H9 (cell line): ENCODE measurements at places on chromosomes 2 and 18. TPM values are rescaled to one million over a fixed set of nuclear protein-coding genes. Genes with fewer than 3 reads are reported as not detected.

GRCh38 chr2:99819766-99820165, 322.6 kb downstream of the AFF3 start:
- H3K36me3 ChIP-seq = no peaks in the 10 kb centered on the region
- H3K4me3 ChIP-seq = no peak overlapping the region
- no peaks in the 10 kb centered on the region for H3K4me1 ChIP-seq
- H3K27ac ChIP-seq = no peak overlapping the region
- DNase-seq = peak; percentile 41

Gene FBLN7
- 1.3 and 1.4 TPM in 2 replicates for total RNA-seq

DNA sequence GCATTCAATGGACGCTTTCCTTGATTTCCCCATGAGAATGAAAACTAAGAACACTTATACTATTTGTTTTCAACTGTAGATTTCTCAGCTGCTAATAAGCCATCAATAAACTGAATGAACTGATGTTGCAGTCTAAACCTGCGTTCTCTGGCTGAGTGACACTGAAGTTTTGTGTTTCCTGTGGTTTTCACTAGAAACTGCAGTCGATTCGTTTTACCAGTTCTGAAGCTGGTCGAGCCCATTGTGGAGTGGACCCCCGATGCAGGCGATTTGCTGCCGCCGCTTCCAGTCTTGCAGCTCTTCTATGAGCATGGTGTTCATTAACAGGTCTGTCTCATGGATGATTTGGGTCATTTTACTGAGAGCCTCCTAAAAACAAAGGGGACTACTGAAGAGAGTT, 50.6 kb upstream of the STAT1 start:
- DNase-seq = no peak
- H3K4me1 ChIP-seq = peaks cover 3% of the 10 kb centered on the region; the same call in 1 of the 2 replicates
- H3K27me3 ChIP-seq = 0 out of 2 replicates have a peak, but pooled peaks cover 2% of the 10 kb centered on the region
- no peak overlapping the region for H3K4me3 ChIP-seq
- H3K27ac ChIP-seq = no peak overlapping the region

DNA sequence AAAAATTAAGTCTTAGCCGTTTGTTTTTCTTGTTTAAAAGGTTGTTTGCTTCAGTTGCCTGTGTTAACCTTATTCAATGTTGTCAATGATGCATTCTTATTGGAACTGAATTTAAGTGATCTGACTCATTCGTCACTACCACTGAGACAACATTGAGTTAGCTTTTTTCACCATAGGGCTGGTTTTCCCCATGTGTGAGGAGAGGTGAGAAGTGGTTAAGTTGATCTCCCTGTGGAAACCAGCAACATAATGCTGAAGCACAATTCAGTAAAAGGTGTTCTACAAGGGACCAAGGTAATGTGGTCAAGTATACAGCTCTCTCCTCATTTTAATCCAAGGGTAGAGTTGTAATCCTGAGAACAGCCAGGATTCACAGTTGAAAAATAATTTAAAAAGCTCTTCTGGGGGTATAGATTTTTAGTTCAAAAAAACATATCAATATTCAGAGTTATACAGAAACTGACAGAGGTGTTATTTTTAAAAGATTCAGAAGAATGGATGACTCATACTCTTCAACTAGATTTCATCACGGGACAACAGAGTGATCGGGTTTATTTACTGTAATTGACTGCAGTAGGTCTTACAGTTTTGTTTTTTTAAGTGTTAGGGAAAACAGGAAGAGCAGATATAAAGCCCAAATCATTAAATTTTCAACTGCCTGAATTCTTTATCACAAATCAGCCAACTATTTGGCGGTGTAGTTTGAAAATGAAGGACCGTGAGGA, 12.6 kb downstream of the NOP58 start:
- DNase-seq = no peak
- no peaks in the 10 kb centered on the region for H3K4me1 ChIP-seq
- H3K36me3 ChIP-seq = peaks cover 73% of the 10 kb centered on the region
- H3K27me3 ChIP-seq = no peaks in the 10 kb centered on the region
- no peak overlapping the region for H3K4me3 ChIP-seq

DNA sequence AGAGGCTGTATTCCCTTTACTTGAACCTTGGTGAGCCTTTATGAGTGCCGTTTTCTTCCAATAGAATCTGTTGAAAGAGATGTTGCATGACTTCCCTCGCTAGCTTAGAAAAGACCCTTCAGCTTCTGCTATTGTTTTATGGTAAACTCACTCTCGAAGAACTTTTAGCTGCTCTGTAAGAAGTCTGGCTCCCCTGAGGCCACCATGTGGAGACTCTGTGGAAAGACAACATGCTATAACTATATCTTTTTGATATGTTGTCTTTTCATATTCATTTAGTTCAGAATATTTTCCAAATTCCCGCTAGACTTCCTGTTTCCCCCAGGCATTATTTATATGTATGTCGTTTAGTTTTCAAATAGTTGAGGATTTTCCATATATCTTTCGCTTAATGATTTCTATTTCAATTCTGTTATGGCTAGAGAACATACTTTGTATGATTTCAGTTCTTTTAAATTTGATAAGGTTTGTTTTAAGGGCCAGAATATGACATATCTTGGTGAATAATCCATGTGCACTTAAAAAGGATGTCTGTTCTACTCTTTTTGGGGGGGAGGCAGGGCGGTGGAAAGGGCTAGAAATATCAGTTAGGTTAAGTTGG, 64.1 kb downstream of the PTPN4 start:
- H3K27me3 ChIP-seq = no peaks in the 10 kb centered on the region
- no peak for DNase-seq
- peaks cover 28% of the 10 kb centered on the region for H3K36me3 ChIP-seq
- no peaks in the 10 kb centered on the region for H3K4me1 ChIP-seq

GRCh38 chr2:219177552-219178376, at the start of gene RETREG2:
RETREG2 (plus strand) TSS chr2:219178275; CDS start chr2:219178353, 78 bp downstream.
- peak; percentile 91 for DNase-seq
- no peaks in the 10 kb centered on the region for H3K27me3 ChIP-seq
- 0 out of 2 replicates have a peak, but pooled peaks cover 3% of the 10 kb centered on the region for H3K4me1 ChIP-seq

- no peaks in the 10 kb centered on the region for H3K27me3 ChIP-seq
- no peaks in the 10 kb centered on the region; the same call in 2 of the 3 replicates for H3K36me3 ChIP-seq
- no peaks in the 10 kb centered on the region; the same call in 1 of the 2 replicates for H3K4me1 ChIP-seq
- H3K4me3 ChIP-seq = no peak overlapping the region
Measured at GRCh38 chr2:200247494-200247893, 59.0 kb upstream of the SPATS2L start.

GRCh38 chr2:191382801-191383200, 137.6 kb downstream of the MYO1B start:
- no peak overlapping the region for H3K4me3 ChIP-seq
- H3K27me3 ChIP-seq = no peaks in the 10 kb centered on the region

Gene PRSS56
- not detected in 2 replicates for total RNA-seq

Gene UPP2
- total RNA-seq = not detected in 2 replicates
